NCI-H82 (cell line): ENCODE measurements at places on chromosomes 16 and 17.

DNA sequence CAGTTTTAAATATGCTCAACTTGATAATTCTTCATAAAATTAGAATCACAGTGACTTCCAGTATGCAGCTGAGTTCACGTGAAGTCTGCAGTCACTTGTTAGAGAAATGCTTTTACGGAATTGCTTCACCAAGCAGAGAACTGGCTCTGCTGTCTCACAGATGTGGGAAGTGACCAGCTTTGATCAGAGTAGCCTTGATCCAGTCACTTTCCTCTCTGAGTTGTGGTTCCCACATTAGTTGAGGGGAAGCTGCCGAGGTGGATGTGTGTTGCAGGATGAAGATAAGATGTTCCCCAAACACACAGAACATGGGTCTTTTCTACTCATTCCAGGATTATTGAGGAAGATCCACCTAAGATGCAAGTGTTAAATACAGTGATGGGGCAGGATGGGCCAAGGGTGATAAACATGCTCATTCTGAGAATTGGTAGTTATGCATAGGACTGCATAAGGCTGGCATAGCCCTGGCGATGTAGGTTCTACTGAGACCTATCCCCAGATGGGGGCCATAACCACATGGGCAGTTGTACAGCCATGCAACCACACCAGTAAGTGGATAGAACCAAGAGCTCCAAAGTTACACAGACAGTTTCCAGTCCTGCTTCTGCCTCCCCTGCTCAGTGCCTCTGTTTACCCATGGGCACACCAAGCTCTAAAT, 168.9 kb upstream of the MAF start:
- DNase-seq = no peak

DNA sequence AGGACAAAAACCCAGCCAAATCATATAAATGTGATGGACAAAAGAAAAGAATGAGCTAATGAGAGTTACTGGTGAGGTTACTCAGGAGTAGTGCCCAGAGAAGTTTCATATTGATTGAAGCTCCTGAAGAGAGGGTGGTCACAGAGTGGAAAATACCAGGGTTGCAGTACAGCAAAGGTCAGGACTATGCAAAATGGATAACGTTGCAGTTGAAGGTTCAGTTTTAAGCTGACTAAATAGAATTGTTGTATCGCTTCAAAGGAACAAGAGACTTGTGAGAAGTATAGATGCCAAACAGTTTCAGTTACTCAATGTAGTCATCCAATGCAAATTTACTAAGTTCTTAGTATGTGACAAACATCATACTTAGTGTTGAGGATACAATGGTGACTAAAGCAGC, 47.1 kb downstream of the ABCA8 start:
- DNase-seq = no peak

DNA sequence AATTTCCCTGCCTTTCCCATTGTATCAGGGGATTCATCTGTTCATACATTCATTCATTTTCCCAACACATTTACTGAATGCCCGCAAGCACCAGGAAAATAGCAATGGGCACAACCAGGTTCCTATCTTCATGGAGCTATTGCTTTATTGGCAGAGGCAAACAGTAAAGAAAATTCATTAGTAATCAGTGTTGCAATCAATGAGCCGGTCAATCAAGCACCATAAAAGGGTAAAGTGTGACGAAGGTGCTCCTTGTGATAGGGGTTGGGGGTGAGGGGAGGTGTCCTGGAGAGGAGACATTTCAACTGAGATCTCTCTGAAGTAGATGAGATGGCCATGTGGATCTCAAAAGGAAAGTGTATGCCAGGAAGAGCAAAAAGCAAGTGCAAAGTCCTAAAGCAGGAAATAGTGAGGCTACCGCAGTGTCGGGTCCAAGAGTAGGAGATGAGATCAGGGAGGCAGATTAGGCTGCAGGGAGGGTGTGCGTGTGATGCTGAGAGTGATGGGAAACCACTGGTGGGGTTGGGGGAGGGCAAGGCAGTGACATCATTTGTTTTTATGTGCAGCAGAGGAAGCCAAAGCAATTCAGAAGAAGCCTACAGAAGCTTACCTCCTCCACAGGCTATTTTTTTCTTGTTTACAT, 28.4 kb downstream of the CDH13 start:
- no peak for DNase-seq

DNA sequence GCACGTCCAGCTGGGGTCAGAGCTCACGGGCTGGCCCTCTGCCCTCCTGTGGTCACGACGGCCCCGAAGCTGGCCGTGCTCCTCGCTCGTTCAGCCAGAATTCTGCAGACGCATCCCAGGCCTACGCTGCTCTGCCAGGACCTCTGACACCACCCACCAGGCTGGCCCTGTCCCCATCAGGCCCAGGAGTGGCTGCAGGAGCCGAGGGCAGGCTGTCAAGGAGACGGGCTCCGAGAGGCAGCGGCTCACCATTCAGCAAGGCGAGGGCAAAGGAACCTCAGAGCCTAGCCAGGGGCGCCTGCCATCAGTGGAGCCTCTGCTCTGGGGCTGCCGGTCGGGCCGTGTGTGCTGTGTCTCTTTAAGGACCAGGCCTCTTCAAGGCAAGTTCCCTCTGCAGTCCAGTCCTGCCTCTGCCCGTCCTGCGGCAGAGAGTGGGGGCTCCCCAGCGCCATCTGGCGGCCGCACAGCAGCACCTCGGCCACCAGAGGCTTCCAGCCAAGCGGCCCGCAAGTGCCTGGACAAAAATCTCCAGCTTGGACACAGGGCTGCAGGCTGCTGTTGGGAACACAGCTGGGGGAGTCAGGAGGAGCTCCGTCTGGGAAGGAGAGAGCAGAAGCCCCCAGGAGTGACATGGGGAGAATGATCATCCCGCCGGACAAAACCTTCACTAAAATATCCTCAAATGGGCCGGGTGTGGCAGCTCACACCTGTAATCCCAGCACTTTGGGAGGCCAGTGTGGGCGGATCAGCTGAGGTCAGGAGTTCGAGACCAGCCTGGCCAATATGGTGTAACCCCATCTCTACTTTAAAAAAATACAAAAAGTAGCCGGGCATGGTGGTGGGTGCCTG, 7.4 kb upstream of the ABR start:
- DNase-seq = peak; percentile 90
